ENCODE measurements at places on chromosomes 16 and 17. TPM values are rescaled to one million over a fixed set of nuclear protein-coding genes. Genes with fewer than 3 reads are reported as not detected.
A peak's percentile ranks its signal among the peaks of the same experiment; 100 is the strongest.

KRTAP4-9 gene
- total RNA-seq, result not detected

GRCh38 chr16:78697426-78697825 is 598.0 kb downstream of the WWOX start:
- no peak for DNase-seq

CHST5 gene
- 0.13 TPM for total RNA-seq

AGRP gene
- total RNA-seq, result not detected

DNA sequence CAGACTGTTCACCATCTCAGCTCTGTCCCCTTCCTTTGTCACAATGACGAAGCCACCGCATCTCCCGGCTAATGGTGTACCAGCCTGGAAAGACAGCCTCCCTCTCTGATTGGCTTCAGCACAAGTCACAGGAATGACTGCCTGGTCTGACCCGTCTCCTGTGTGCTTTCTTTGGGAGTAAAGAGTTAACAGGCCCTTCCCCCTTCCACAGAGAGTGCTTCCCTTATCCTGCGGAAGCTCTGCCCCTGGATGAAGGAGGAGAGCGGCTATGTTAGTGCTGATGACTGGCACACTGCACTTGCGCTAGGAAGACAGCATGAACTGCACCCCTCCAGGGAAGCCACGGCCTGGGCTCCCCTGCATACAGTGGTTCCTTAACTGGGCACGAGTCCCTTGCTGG is 11.3 kb downstream of the USB1 start:
- DNase-seq, result no peak

DNA sequence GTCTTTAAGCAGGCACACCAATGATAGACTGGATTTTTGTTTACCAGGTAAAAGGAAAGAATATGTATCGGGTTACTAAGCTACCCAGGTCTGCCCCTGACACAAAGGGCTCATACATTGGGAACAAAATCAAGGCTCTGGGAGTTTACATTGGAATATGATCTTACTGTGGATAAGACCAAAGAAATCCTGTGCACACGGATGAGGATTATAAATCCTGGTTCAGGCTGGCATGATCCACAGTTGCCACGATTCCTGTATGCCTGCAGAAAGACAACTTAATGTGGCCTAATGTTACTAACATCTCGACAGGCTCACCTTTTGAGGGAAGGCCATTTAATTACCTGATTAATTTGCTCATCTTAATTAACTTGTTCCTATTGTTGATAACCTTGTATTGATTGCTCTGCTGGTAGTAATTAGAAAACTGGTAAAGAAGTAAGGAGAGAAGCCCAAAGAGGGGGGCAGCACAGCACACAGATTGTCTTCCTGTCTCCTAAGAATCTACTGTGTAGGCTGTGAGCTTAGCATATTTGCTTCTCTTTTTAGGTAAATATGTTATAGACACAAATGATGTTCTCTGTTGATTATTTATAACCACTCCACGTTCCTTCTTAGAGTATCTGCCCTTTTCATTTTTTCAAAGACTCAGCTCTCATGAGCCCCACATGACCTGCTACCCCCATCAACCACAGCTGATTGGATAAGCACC is 51.0 kb upstream of the TOX3 start:
- no peak for DNase-seq

GRCh38 chr16:64648282-64648681 is 473.6 kb downstream of the CDH11 start:
- no peak for DNase-seq

GRCh38 chr17:74049967-74050458 is 153.5 kb upstream of the RPL38 start:
- DNase-seq, result no peak

CES5A gene
- total RNA-seq, result not detected

DNA sequence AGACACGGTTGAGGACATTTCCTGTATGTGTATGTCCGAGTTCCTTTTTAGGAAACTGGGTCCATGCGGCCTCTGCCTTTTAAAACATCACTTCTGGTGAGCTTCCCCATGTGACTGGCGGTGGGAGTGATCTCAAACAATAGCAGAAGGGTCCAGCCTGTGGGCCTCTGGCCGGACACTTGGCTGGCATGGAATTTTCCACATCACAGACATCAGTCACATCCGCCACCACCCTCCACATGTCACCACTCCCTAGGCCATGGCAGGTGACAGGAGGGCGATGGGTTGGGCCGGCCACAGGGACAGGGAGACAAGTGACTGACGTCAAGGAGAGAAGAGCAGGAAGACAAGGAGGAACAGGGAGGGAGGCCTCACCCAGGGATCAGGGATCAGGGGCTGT is 83.7 kb downstream of the DNAH17 start:
- DNase-seq, result peak; percentile 29

- DNase-seq, result no peak
These were observed 5.2 kb upstream of the KCNH6 start for GRCh38 chr17:63517825-63518534.

- no peak for DNase-seq
These were observed 3.8 kb downstream of the GJC1 start for GRCh38 chr17:44826123-44826790.

- peak; percentile 24 for DNase-seq
These were observed 30.8 kb downstream of the HLF start for GRCh38 chr17:55295411-55296170.

NACA2 gene
- total RNA-seq, result not detected

GRCh38 chr16:10494343-10495030 is 85.9 kb downstream of the EMP2 start:
- no peak for DNase-seq

GRCh38 chr16:720447-720989 is 428 bp upstream of the ANTKMT start:
- DNase-seq, result no peak

KRT23 gene
- not detected for total RNA-seq

PPP1R1B gene
- not detected for total RNA-seq

WNK4 gene
- total RNA-seq, result 2.4 TPM

TMEM114 gene
- not detected for total RNA-seq

DNA sequence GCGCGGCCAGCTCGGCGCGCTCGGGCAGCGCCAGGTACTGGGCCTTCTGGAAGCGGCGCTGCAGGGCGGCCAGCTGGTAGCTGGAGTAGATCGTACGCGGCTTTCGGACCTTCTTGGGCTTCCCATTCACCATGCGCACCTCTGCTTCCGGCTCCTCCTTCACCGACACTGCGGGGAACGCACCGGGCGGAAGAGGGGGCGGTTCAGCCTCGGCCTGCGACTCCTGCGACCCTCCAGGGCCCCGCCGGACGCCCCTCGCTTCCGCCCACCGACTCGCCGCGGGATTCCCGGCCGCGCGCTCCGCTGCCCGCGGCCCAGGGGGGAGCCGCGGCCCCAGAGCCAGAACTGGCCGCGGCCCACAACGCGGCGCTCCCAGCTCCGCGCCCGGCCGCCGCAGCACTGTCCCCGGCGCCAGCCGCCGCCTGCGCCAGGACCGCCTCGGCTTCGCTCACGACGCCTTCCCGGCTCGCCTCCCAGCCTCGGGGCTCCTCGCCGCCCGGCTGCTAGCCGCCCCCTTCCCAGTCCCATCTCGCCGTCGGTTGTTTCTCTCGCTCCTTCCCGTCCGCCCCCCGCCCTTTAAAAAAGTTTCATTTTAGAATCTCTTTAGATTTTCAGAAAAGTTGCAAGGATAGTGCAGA is 1.5 kb downstream of the DLX3 start:
- no peak for DNase-seq

- DNase-seq, result no peak
These were observed 100.5 kb downstream of the FTO start for GRCh38 chr16:53804467-53804866.

GRCh38 chr17:77246110-77247047 is 105.6 kb downstream of the SEC14L1 start:
- DNase-seq, result no peak

DNA sequence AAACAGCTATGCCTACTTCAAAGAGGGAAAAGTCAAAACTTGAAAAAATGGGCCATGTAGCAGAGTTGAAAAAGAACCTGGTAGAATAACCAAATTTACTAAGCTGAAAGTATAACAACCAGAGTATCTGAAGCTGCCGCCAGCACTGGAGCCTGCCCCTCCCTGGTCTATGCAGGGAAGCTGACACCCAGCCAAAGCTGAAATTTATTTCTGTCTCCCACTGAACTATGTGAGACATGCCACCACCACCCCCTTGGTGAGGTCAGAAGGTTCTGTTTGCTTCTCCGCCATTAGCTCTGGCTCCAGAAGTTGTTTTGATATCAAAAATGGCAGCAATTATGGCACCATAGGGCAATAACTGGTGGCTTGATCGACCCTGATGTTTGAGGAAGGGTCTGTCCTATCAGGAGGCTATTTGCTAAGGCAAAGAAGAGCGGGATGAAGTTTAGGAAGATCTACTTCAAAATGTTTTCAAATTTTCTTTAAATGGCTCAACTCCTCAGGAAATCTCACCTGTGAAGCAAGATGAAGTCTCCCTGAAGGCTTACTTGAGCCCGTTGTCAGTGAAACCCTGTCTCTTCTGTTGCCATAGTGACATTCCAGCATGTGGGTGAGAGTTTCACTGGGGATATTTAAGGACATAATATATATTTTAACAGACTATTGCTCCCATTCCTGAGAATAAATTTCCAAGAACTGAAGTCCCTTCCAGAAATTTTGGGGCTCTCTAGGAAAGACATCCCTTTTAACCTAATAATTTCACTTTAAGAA is 122.0 kb downstream of the COPRS start:
- no peak for DNase-seq

DNA sequence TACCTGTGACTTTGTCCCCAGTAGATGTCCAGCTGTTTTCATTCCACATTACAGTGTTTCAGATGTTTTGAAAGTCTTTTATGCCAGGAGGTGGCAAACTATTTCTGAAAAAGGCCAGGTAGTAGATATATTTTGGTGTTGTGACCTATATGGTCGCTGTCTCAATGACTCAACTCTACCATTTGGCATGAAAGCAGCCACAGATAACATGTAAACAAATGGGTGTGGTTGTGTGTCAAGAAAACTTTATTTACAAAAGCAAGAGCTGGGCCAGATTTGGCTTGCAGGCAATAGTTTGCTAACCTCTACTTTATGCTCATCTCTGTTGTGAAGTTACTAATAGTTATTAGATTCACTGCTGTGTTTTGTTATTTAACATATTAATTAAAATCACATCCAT is 728.7 kb upstream of the EEF2KMT start:
- no peak for DNase-seq

ESRP2 gene
- 2.1 TPM for total RNA-seq

EFNB3 gene
- 0.13 TPM for total RNA-seq

- peak; percentile 28 for DNase-seq
These were observed 1.0 kb upstream of the IGF2BP1 start for GRCh38 chr17:48995974-48996721.

GRCh38 chr16:27319257-27319965 is 5.6 kb downstream of the IL4R start:
- DNase-seq, result no peak

- no peak for DNase-seq
These were observed 985.0 kb upstream of the GOT2 start for GRCh38 chr16:59719121-59719520.

SCNN1B gene
- total RNA-seq, result 3.0 TPM

GRCh38 chr16:48138543-48138942 is 17.2 kb downstream of the ABCC12 start:
- DNase-seq, result no peak

- DNase-seq, result no peak
These were observed 5.7 kb upstream of the SNAI3 start for GRCh38 chr16:88691924-88692560.

- no peak for DNase-seq
These were observed 165.2 kb upstream of the CHMP6 start for GRCh38 chr17:80826346-80826954.

DNA sequence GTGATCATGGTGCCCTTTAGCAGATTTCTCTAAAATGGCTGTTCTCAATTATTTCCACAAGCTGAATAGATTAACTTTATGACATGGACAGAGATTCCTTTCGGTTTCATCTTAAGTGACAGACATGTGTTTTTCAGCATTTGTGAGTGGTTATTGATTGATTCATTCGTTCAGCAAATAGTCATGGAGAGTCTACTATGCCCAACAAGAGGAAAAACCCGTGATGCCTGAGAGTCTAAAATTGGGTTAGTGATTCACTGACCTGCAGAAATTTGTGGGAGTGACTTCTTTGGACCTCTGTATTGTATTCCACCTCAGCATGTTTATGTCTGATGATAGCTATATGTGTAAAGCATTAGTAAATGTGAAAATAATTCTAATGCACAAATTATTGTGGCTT is 28.0 kb upstream of the DUSP14 start:
- DNase-seq, result no peak

DNA sequence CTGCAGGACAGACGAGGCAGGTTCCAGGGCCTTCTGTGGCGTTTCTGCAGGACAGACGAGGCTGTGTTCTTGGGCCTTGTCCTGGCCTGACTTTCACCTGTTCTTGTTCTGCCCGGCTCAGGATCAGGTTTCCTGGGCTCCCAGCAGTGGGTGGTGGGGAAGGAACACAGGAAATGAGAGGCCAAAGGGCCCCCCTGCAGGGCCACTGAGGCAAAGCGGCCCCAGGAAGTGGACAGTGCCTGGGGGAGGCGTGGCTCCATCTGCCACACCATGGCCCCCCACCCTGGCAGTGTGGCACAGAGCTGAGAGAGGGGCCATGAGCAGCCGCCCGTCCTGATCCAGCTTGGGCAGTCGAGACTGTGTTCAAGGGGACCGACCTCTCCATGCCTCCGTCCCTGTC is 20.7 kb downstream of the SPIRE2 start:
- no peak for DNase-seq

DNA sequence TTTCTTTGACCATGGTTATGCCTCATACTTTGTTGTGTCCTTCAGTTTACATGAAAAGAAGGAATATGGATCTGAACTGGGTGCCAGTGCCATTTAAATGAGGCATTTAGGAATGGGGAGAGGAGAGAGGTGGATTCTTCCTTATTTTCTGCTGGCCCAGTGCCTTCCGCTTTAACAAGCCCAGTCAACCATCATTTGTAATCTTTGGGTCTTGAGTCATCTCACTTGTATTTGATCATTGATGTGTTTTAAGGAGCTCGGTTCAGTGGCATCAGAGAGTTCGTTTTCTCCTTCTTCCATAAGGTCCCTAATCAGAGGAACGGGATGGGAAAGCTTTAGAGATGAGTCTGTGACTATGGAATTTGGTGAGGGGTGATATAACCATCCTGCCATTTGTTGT is 334.9 kb downstream of the WWOX start:
- no peak for DNase-seq

FLYWCH2 gene
- 33.1 TPM for total RNA-seq

UQCRC2 gene
- total RNA-seq, result 282 TPM

HOXB13 gene
- total RNA-seq, result not detected

LRRC37A gene
- total RNA-seq, result 0.51 TPM

GRCh38 chr17:16068323-16068722 is 68.7 kb downstream of the TTC19 start:
- DNase-seq, result no peak

DNA sequence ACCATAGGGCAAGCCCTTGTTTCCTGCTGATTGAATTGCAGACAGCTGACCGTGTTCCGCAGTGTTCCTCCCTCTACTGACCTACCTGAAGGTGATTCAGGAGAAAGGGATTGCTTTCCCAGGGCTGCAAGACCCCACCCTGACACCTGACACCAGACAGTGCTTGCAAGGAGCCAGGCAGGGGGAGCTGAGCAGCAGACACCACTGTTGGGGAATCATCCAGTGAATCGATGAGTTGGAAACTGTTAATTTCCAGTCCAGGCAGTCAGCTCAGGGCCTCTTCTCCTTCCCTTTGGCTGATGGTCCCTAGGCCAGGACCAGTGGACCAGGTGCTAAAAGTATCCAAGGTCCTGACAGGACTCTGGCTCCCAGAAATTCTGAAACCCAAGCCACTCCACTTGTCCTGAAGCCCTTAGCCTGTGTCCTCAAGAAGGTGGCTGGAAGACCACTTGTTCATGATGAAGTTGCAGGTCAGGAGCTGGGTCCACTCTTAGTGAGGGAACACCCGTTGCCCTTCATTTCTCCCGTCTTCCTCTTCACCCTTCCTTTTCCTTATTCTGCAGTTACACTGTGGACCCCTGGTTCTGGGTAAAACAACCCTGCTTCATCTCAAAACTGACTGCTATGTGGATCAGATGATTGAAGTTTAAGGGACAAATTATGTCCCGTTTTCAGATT is 9.5 kb upstream of the UNK start:
- peak; percentile 28 for DNase-seq
